ENCODE measurements at places on chromosomes 5 and 9.

DNA sequence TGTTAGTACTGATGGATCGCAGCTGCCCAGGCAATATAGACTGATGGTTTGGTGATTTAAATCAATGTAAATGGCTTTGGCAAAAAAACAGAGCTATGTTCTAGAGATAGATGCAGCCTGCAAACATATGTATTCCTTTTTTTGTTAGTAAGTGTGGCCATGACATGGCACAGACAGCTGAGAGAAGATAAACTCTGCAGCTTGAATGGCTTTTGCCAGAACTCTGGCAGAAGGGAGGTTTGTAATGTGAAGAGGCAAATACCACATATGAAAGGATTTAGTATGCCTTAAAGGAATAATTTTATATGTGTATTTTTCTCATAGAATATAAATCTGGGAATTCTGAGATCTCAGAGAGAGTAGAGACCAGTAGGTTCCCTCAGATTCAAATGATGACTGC, 340.2 kb upstream of the DMAC1 start:
- DNase-seq: no peak

DNA sequence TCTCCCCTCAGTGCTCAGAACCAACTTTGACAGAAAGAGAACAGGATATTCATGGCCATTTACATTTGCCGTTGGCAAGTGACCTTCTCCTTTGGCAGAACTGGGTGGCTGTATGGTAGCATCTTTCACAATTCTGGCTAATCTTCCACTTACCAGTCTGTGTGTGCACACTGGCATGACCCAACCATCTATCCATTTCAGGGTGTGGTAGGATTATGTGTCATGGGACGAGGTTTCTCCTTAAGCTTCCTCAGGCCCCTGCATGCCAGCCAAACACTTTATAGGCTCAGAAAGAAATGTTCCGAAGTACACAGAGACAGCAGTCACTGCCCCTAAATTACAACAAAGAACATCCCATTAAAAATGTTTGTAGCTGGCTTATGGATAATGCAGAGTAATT, 497.1 kb downstream of the NFIB start:
- peak; percentile 35 for DNase-seq

- DNase-seq: no peak
Observed at GRCh38 chr9:105572455-105572854, 14.5 kb downstream of the FKTN start.

- DNase-seq: no peak
Observed at GRCh38 chr9:127817881-127818434, 15.3 kb downstream of the FPGS start.

- DNase-seq: peak; percentile 30
Observed at GRCh38 chr9:27436234-27436633, 87.9 kb upstream of the IFNK start.

DNA sequence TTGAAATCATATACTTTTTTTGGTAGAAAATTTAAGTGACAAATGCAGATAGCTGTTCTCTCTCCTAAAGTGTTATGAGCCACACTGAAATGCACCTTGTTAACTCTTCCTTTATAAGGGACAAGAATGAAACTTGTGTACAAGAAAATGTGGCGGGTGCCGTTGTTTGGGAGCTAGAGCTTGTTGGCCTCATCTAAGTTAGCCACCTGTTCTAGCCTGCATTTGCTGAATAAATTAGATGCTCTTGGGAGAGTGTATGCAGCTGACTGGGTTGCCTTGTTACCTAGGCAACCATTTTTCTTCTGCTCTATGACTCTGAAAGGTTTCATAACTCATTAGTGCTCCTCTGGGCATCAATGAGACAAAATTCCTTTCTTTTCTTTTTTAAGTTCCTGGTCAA, 174.3 kb downstream of the TAF11L14 start:
- no peak for DNase-seq

GRCh38 chr5:97243353-97243752, 60.3 kb upstream of the RIOK2 start:
- peak; percentile 7 for DNase-seq

GRCh38 chr5:90843443-90843842, 284.8 kb downstream of the ADGRV1 start:
- DNase-seq: no peak

Measured in renal cortical epithelial cell (primary cell).